ENCODE measurements at places on chromosomes 4 and X. TPM values are rescaled to one million over a fixed set of nuclear protein-coding genes. Genes with fewer than 3 reads are reported as not detected.

HSD17B11 gene
- total RNA-seq: 16.7 TPM

HMGN5 gene
- 0.39 TPM for total RNA-seq

FAM149A gene
- total RNA-seq: not detected

SOX3 gene
- not detected for total RNA-seq

ATP8A1 gene
- total RNA-seq: 0.16 TPM

GLOD5 gene
- not detected for total RNA-seq

SASH3 gene
- not detected for total RNA-seq

TRO gene
- total RNA-seq: 5.3 TPM
